Activated T-helper 1 cell treated with anti-CD3 and anti-CD28 coated beads, Interleukin-2, amount 50 U/mL, for 16 hours (primary cell): ENCODE measurements at places on chromosomes 11 and 22.

- DNase-seq: no peak
Measured at GRCh38 chr11:65363770-65364169, 9.2 kb downstream of the TIGD3 start.

- DNase-seq: no peak
Measured at GRCh38 chr22:20560716-20561115, 53.3 kb downstream of the MED15 start.

DNA sequence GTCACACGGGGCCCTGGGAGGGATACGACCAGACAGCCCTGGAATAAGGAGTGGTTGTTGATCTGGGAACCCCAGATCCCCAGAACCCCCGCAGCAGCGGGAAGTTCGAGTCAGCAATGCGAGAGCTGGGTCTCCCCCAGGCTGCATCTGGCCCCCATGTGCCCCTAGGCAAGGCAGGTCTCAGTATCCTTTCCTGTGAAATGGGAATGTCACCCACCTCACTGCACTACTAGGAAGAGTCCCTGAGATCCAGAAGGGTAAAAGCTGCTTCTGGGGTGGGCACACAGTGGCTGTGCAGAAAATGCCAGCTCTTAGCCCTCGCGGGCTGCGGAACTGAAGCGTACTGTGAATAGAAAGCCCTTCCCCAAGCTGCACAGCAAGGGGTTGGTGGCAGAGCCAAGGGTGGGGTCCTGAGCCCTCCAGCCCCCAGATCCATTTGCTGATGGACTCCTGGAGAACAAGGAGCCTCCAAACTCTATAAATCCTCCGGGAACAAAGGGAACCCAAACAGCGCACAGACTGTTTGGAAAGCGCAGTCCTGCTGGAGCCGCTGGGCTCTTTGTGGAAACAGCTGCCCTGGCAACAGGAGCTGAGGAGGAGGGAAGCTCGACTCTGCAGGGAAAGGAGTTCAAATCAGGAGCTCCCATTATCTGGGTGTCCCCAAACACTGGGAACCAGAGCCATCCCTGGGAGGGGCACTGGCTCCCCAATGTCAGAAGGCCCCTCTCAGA, 68.2 kb upstream of the SHISAL1 start:
- no peak for DNase-seq

GRCh38 chr22:45470871-45471270, 31.8 kb upstream of the FBLN1 start:
- DNase-seq: no peak

DNA sequence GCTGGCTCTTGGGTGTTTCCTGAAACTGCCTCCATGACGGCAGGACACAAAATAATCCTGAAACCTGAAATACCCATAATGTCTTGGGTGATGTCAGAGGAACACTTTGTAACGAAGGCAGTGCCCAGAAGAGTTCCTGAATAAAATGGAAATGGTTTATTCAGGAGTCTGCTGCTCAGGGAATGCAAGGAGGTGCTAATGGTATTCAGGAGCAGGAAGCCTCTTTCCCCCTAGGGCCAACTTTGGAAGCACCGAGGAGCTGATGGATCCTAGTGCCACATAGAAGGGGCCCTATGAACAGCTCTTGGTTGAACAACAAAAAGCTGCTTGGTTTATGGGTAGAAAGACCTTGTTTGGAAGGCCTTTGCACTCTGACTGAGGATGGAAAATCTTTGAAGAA, 15.5 kb downstream of the TREH start:
- DNase-seq: no peak

DNA sequence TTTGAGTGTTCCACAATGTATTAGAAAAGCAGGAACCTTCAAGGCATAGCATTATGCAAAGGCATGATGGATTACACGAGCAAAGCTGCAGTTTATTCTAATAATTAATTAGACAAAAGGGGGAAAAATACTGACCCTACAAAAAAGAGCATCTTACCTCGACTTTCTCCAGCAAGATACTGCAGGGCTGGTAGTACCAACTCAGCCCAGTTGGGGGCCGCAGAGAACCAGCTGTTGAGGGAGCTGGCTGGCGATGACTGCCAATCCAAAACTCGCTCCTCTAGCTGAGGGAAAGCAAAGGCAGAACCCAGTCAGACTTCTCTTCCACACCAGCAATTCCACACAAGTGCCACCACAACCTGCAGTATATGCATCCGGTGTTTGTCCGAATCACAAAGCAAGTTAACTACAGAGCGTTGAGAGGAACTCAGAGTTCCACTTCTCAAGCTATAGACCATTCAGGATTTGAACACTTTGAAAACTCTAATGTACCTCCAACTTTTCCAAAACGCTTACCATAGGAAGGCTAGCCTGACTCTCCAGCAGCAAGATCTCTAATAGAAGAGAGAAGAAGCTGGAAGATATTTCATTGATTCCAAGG, 13.7 kb downstream of the NFRKB start:
- no peak for DNase-seq

- no peak for DNase-seq
Measured at GRCh38 chr11:94129512-94130297, 1.1 kb downstream of the PANX1 start.

GRCh38 chr11:126544108-126545056, 188.9 kb downstream of the ST3GAL4 start:
- DNase-seq: no peak

DNA sequence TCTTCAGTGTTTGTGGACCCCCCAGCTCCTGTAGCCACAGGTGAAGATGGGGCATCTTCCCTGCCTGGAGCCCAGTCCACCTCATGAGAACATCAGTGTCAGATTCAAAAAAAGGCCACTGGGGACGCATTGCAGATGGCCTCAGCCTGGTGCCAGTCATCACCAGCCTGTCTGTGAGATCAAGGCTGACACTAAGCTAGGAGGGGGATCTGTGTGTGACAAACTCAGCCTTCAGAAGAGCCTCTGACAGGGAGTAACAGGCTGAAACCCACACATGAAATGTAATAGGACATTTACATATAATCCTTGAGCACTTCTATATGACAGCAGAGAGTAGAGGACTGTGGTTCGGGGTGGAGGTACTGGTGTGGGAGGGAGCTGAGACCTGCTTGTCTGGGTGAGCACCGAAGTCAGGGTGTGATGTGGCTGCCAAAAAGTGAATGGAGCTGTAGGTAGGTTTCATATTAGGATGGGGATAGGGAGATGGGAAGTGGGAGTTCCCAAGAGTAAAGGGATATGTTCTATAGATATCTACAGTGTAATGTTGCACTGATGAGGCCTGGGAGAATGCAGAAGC, 20.5 kb upstream of the CCDC134 start:
- no peak for DNase-seq

DNA sequence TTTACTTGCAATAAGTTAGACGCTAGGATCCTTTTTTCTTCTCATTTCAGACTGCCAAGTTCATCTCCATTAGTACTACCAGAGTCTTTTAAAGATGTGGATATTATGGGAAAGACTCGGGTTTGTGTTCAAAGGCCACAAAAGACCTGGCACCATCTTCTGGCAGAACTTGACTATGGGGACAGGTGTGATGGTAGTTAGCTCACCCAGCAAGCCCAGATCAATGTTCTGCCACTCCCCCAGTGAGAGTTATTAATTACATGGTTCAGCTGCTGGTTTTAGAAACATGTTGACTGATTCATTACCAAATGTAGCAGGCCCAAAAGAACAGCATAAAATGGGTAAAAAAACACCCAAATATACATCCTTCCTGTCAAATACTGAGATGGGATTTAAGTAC, 333.5 kb upstream of the PITPNB start:
- DNase-seq: no peak

DNA sequence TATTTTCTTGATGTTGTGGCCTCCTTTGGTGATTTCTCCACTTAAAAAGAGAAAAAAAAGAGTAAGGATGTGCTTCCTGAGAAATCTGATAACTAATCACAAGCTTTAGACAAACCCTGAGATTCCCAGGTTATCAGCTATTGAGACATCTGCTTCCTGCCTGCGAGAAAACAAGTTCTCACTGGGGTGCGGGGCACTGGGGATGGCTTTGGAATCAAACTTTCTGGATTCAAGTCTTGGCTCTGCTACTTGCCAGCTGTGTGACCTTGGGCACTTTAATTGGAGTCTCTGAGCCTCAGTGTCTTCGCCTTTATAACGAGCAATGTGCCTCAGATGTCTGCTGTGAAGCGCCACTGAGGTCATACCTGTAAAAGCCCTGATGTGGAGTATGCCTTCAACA, 152.5 kb upstream of the NAV2 start:
- no peak for DNase-seq

- no peak for DNase-seq
Measured at GRCh38 chr11:5639953-5640352, 15.2 kb downstream of the TRIM34 start.

GRCh38 chr11:908273-908672, 2.3 kb downstream of the CHID1 start:
- DNase-seq: no peak

DNA sequence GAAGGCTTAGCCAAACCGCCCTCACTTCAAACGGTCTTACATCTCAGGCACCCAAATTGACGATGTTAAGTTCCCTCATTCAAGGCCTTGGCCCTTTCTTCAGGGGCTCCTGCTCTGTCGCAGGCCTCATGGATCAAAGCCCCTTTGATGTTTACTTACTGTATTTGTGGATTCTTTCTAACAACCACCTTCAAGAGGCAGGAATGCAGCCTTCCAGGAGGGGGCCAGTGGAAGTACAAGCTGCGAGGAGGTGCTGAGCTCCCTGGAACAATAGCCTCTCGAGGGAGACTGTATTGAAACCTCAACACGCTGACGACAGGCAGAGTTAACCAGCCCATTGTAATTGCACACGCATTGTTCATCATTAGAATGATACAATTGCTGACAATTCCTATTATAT, 209.1 kb downstream of the ST3GAL4 start:
- no peak for DNase-seq

- DNase-seq: no peak
Measured at GRCh38 chr11:13016415-13016814, 7.3 kb downstream of the RASSF10 start.

- DNase-seq: no peak
Measured at GRCh38 chr11:121350314-121351082, 57.9 kb downstream of the SC5D start.

GRCh38 chr11:32940865-32941264, 48.3 kb downstream of the QSER1 start:
- DNase-seq: no peak

GRCh38 chr11:9660886-9661285, 3.0 kb upstream of the SWAP70 start:
- no peak for DNase-seq

GRCh38 chr11:19422276-19422675, 181.5 kb upstream of the E2F8 start:
- no peak for DNase-seq

DNA sequence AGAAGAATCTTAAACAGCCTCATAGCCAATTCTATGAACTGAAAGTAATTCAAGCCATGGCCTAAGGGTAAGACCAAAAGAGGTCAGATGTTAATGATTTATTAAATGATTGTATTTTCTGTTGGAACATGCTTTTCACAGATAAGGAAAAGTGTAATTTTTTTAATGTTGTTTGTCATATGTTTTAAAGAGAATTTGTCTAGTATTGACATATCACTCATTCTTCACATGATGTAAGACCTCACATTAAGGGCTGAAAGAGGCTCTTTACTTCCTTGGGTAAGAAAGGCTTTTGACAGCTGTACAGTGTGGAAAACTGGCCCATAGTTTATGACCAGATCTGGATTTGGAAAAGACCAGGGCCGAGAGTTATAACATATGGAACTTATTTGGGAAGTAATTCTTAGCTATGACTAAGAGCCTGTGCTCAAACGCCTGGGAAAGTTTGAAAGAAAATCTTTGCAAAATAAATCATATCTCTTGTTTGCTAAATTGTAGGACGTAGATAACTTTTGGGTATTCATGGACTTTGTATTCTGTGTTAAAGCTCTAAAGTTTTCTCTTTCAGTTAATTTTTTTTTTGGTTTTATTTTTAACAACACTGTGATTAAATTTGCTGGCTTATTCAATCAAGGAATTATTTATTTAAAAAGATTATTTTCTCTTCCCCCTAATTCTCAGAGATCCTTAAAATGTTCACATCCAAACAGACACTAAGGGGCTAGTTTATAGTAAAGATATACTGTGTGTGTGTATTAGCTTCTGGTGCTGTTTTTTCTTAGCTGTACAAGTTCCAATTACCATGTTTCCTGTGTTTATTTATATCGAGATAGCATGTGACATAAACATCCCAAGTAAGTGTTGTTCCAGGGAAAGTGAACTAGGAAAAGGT, 162.2 kb downstream of the ARHGAP42 start:
- DNase-seq: no peak

DNA sequence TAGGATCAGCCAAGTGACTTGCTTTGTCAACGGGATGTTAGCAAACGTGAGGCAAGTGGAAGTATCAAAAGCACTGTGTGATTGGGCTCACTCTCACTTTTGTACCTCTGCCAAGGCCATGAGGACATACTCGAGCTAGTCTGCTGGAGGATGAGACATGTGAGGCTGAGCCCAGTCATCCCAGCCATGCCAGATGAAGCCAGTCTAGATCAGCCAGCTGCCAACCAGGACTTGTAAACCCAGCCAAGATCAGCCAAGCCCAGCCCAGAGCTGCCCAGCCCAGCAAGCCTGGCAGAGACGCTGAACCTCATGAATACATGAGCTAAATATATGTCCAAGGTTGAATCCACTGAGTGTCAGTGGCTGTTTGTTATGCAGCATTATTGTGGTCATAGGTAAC, 369.7 kb downstream of the MN1 start:
- no peak for DNase-seq

DNA sequence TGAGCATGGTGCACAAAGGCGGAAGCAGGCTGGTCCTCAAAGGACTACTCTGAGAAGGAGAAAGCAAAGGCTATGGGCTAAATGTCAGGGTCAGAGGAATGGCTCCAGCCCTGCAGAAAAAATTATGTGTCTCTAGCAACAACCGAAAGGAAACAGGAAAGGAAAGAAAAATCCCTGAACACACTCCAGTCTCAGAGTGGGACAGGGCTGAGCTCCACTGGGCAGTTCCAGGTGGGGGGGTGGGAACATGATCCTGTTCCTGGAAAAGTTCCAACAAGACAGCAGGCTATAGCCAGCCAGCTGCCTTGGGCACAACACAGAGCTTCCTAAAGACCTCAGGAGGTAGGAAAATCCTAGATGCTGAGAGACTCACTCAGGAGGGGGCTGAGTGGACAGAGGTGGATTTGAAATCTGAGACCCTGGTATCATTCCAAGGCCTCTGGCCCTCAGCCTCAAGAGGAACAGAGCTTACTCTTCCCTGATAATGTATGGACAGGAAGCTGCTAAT, 1088.2 kb downstream of the TBC1D22A start:
- DNase-seq: no peak

DNA sequence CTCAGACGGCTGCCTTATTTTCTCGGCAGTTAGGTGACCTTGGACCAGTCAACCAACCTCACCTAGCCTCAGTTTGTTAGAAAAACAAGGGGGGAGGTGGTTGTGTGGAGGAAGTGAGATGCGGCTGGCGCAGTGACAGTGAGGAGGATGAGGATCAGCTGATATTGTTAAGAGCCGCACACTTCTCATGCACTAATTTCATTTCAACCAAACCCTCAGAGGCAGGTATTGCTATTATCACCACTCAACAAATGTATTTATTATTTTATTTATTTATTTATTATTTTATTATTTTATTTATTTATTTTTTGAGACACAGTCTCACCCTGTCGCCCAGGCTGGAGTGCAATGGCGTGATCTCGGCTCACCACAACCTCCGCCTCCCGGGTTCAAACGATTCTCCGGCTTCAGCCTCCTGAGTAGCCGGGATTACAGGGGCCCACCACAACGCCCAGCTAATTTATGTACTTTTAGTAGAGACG, 2.1 kb downstream of the LGALS1 start:
- no peak for DNase-seq
